ENCODE measurements at places on chromosomes 7 and 10.

DNA sequence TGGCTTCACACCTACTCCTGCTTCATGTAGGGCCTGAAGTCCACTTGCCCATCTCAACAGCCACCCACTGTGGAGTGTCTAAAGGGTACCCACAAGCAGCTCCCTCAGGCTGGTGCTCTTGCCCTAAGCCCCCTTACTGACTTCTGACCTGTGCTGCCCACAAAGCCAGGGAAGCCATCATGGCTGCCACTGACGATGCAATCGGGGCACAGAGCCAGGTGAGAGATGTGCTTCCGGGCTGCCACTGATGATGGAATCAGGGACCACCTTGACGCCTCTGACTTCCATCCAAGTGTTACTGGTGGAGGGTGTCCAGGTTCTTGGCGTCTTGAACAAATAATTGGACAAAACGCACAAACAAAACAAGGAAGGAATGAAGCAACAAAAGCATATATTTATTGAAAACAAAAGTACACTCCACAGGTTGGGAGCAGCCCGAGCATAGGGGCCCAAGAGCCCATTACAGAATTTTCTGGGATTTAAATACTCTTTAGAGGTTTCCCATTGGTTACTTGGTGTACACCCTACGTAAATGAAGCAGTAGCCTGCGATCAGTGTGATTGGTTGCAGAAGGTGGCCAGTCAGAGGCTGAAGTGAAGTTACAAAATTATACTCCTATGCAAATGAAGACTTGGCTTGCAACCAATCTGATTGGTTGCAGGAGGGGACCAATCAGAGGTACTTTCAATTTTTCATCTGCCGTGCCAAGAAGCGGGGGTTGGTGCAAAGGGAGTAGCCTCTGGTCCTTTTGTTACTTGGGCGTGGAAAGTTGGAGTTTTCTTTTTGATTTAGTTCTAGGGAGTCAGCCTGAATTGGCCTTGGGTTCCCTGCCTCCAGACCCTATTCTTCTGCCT lies 4.5 kb downstream of the CPA2 start:
- no peak for DNase-seq

GRCh38 chr7:88280801-88281200 lies 25.9 kb downstream of the STEAP4 start:
- no peak for DNase-seq

DNA sequence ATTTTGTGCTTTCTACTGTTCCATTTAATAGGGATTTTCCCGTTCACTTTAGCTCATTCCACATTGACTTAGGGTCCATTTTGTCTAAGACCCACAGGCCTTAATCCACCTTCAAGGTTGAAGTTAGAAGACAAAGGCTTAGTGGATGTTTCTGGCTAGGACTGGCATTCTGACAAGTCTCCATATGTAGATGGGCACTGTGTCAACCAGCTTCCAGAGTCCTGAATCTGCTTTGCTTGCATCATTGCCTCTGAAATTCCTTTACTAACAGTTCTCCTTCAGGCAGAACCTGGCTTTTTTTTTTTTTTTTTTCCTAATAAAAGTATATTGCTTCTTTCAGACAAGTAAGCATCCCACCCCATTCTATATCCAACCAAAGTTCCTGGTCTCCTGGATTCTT lies 69.6 kb upstream of the PDCD4 start:
- no peak for DNase-seq

GRCh38 chr10:113362645-113363091 lies 190.2 kb upstream of the HABP2 start:
- no peak for DNase-seq

- DNase-seq, result no peak
These were observed 373.5 kb upstream of the BMPER start for GRCh38 chr7:33531888-33532287.

GRCh38 chr10:124092250-124092859 lies 1.0 kb downstream of the CHST15 start:
- DNase-seq, result no peak

DNA sequence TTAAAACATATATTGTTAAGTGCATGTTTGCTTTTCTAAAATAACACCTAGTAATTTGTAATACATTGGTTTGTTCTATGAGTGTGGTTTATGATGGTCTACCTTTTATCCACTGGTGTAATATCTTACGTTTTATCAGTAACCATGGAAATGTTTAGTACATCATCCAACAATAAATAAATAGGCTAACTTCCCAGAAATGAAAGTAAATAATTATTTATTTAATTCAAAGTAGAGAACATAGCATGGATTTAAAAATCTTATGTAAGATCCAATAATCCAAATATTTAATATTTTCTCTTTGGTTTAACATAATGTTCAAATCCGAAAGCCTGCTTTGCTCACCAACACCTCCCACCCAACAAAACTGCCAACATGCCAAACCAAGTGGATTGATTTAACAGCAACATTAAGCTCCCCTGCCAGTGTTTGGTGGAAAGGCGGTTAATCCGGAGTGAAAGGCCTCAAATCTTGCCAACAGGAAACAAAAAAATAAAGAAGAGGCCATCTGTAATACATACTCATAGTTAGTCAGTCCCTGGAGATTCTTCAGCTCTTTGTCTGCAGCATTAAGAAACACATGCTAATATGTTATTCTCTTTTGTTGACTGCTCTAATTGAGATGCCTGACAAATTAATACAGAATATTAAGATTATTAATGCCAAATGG lies 897.8 kb downstream of the CNTNAP2 start:
- no peak for DNase-seq

DNA sequence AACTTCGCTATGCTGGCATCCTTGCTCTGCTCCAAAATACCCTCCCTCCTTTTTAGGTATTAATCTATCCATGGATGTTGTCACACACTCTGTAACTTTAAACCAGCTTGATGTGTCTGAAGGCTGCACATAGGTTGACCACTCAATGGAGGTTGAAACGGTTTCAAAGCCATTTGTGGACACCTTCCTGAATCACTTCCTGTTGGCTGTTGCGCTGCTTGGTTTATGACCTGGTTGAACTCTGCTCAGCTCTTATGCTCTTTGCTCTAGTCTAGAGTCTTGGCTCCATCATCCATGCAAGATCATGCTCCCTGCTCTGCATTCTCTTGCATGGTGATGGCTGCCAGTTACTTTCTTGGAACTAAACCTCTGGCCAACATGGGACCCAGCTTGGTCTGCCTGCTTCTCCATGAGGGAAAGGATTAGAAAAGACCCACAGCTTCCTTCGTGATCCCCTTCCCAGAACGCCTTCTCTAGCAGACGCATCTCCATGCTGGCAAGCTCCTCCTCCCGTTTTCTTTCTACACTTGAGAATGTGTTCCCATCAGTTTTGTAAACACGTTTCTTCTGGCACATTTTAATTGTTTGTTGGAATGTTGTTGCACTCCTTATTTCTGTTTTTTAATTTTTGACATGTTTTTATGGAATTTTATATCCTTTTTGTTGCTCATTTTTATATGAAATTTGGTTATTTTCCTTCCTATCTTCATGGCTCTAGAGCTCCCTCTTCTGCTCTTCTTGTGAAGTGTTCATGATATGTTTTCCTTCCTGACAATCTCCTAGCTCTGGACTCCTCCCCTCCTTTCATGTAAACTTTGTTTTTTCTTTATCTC lies 149.8 kb downstream of the XPNPEP1 start:
- no peak for DNase-seq

GRCh38 chr10:19788075-19788686 lies 28.1 kb upstream of the PLXDC2 start:
- no peak for DNase-seq

DNA sequence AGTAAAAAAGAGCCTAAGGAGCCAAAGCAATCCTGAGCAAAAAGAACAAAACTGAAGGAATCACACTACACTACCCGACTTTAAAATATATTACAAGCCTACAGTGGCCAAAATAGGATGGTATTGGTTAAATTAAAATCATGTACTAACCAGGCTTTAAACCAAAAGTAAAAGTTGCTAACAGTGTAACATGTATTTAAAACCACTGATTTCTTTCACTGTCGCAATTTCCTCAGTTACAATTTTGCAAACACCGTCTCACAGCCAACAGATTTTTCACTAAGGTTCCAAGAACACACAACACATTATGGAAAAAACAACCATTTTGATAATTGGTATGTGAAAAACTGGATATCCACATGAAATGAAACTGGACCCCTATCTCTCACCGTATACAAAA lies 74.0 kb downstream of the JMJD1C start:
- DNase-seq, result no peak

DNA sequence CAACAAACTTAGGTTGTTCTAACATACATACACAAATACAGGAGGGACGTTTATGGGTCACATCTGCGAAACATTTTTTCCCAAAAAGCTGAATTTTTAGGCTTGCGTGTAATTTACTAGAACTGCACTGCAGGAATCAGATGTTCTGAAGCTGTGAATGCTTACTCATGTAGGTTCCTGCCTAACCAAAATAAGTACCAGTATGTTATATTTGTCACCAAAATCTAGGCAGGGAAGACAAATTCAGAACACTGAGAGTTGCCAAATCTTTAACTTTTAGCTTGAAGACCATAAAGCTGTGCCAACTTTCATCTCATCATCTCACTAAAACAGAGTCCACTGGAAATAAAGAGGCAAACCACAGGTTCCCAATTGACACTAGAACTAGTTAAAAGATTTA lies 5.7 kb downstream of the UBE2H start:
- no peak for DNase-seq

- no peak for DNase-seq
These were observed 28.2 kb downstream of the IL2RA start for GRCh38 chr10:6033954-6034353.

- no peak for DNase-seq
These were observed 211.7 kb downstream of the CCSER2 start for GRCh38 chr10:84540022-84540616.

- no peak for DNase-seq
These were observed 57.4 kb upstream of the EGFR start for GRCh38 chr7:54961391-54961790.

DNA sequence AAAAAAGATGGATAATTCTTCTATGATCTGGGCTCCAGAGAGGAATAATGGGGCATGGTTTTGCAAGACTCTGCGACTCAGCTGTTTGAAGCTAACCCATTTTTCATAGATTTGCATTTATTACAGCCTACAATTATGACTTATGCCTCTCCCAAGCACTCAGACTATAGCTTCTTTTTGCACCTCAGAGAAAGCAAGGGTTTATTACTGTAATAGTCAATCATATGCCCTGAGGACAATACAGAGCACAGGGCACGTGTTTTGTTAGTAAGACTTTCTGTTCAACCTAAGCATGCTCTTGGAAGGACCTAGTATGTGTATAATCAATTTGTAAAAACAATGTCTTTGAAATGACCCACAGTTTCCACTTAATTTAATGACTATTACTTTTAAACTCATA lies 221.2 kb downstream of the PARD3 start:
- no peak for DNase-seq

DNA sequence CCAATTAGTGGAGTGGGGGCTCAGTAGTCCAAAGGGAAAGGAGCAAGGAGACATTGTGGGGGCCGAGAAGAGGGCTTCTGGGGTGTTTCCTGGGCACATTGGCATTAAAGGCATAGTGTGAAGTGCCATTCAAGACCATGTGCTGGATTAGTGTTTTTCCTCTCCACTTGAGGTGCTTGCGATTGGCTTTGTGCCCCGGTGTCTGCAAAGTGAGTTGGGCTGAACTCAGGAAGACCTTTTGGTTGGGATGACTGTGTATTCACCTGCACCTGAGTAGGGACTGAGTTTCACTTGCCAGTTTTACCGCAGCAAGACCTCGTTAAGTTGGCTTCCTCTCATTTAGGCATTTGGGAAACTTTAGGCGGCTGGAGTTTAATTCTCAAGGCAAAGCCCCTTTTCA lies 73.0 kb downstream of the TCF7L2 start:
- no peak for DNase-seq

- no peak for DNase-seq
These were observed 199.4 kb downstream of the CYP26A1 start for GRCh38 chr10:93272884-93273675.

GRCh38 chr10:129847741-129848483 lies 116.2 kb downstream of the EBF3 start:
- DNase-seq, result no peak

GRCh38 chr10:76032700-76033039 lies 601.2 kb downstream of the LRMDA start:
- DNase-seq, result no peak

DNA sequence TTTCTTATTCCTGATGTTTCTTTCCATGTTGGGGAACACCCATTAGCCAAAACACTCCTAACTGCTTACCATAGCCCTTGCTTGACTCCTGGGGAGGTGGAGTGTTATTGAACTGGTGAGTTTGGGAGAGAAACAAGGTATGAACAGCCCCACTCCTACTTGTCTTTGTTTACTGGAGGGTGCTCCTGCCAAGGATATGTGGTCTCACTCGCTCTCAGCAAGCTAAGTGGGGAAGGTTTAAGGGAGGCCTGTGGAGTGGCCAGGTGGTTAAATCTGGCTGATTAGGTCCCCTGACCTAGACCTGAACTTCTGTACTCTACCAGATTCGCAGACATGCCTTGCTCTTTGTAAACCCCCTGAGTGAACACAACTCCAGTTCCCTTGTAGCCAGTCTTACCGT lies 300.1 kb downstream of the PTEN start:
- DNase-seq, result no peak

- DNase-seq, result no peak
These were observed 16.4 kb downstream of the ARL4A start for GRCh38 chr7:12703881-12704280.

- DNase-seq, result no peak
These were observed 837.6 kb upstream of the GHITM start for GRCh38 chr10:83301732-83302131.

DNA sequence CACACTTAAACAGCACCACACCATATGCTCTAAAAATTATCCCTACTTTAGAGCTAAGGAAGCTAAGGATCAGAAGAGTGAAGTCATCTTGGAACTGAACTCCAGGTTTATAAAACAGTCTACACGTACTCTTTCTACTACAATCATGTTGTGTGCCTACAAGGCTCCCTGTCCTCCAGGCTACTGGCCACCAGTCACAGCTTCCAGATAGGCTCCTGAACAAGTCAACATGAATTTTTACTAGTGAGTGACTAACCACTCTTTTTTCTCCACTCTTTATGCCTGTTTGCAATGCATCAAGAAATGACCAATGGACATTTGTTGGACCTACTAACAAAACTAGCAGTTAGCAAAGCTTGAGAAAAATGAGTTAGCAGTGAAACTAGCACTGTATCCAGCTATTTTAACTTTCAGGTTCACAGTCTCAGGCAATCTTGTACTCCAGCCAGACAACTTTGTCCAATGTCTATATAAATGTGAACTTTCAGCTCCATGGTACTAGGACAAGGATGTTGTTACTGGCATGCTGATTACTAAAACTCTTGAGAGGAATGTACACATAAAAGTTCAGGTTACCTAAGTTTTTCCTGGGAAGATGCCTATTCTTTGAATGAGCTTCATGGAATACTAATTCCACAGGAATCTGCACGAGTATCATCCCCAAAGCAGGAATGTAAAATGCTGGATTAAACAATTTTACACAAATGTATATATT lies 180.0 kb downstream of the BTAF1 start:
- no peak for DNase-seq

- no peak for DNase-seq
These were observed at the start of gene UPK3B for GRCh38 chr7:76509931-76510877. Gene UPK3B, plus strand, starts transcription at chr7:76510552. Its CDS starts 101 bp downstream, at chr7:76510653.

DNA sequence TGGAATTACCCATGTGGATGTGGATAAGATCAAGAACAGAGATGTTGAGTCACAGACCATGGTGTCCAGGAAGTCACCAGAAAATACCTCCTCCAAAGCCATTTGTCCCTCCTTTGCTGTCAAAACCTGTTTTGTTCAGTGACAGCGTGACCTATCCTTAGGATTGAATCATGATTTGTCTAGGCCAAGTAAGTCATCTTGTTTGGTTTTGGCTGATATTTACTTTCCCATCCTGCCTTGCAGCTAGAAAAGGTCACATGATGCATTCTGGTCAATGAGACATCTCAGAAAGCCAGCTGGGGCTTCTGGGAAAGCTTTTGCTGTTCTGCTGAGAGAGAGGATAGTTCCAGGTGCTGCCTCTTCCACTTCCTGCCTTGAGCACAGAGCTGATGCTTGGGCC lies 225.3 kb upstream of the ZMIZ1 start:
- DNase-seq, result no peak
